Activated CD4-positive, alpha-beta T cell treated with anti-CD3 and anti-CD28 coated beads for 36 hours (primary cell): ENCODE measurements at places on chromosomes 12 and 14. TPM values are rescaled to one million over a fixed set of nuclear protein-coding genes. Genes with fewer than 3 reads are reported as not detected.

Gene CDK2
- 104 TPM for total RNA-seq

Gene SDSL
- 3.9 TPM for total RNA-seq

Gene CLEC1B
- total RNA-seq, result not detected

Gene CPM
- total RNA-seq, result 18.7 TPM

Gene PZP
- not detected for total RNA-seq

Gene UBR7
- total RNA-seq, result 36.5 TPM

Gene DDHD1
- 34.7 TPM for total RNA-seq

Gene PRKD1
- not detected for total RNA-seq

Gene DHRS7
- 46.3 TPM for total RNA-seq

Gene SLC25A21
- total RNA-seq, result not detected

Gene BICDL1
- 106 TPM for total RNA-seq

Gene TSPAN19
- not detected for total RNA-seq

Gene CCDC196
- not detected for total RNA-seq

Gene C1R
- 2.2 TPM for total RNA-seq

Gene OR6C1
- total RNA-seq, result not detected

Gene VDR
- total RNA-seq, result 124 TPM

Gene CACNA1C
- 0.11 TPM for total RNA-seq

Gene DCN
- not detected for total RNA-seq

Gene C1RL
- 18.9 TPM for total RNA-seq

Gene LRRC10
- total RNA-seq, result not detected
